ENCODE measurements at places on chromosomes 6 and 20.

DNA sequence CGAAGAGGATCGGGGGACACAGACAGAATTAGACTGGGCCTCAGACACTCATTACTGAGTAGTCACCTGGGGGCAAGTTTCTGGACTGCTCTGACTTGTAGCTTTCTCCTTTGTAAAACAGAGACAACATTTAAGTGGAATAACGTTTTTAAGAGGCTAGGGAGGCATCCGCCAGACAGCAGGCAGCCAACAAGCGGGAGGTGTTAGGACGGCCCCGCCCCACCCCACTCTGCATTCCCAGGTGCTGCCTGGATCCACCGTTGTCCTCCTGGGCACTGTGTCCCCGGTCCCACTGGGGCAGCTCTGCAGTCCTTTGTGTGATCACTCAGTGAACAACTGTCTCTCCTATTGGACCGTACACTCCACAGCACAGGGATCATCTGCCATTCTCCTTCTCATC lies 113.8 kb downstream of the IRF4 start:
- no peak for DNase-seq

DNA sequence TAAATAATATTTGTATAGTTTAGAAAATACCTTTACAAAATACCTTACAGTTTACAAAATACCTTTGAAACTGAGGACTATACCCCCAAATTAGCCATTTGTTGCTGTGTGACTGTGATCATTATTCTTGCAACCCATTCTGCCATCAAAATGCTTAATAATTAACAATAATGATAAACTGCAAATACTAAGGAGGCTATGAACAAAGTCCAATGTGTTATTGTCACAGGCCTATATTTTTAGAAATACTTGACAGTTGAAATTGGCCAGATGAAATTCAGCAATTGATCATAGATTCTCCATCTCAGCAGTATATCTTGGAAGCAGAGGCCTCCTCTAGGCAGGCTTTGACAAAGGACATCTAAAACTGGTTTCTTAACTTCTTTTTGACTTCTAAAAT lies 178.6 kb downstream of the HS3ST5 start:
- DNase-seq = no peak

GRCh38 chr6:14501240-14501639 lies 383.7 kb downstream of the CD83 start:
- DNase-seq = no peak

- no peak for DNase-seq
Measured at GRCh38 chr6:680251-680650, 12.7 kb downstream of the EXOC2 start.

- DNase-seq = no peak
Measured at GRCh38 chr20:19943061-19943521, 74.1 kb upstream of the NAA20 start.

DNA sequence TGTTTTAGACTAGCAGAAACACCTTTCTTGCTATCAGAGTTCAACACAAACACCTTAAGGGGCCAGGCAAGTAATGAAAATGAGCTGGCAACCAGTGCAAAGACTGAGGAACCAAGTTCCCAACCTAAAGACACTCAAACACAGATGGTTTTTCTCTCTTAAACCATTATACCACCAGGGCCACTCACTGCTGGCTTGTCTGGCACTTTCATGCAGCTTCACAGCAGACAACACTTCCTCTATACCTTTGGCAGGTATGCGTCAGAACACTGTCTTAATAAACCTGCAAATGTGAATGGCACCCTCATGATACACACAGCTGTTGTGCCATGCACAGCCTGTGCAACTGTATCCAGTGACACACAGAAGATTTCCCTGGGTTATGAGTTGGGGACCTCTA lies 41.6 kb downstream of the NFATC2 start:
- DNase-seq = no peak

DNA sequence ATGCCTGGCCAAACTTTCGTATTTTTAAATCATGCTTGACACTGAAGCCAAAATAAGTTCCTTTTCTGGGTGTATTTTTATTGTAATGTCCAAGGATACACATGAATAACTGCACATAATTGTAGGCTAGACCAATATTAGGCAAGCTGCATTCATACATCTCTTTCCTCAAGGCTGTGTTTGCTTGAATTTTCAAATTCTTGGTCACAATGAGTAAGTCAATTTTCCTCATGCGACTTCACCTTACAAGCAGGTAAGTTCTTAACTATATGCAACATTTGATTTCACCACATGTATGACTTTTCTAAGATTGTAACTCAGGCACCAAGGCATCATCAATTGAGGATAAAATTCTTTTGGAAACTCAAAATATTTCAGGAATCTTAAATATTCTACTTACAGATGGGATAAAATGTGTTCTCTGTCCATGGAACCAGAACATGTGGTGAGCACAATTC lies 112.4 kb upstream of the ZNF217 start:
- no peak for DNase-seq

- no peak for DNase-seq
Measured at GRCh38 chr6:54085541-54085940, 25.7 kb upstream of the MLIP start.

DNA sequence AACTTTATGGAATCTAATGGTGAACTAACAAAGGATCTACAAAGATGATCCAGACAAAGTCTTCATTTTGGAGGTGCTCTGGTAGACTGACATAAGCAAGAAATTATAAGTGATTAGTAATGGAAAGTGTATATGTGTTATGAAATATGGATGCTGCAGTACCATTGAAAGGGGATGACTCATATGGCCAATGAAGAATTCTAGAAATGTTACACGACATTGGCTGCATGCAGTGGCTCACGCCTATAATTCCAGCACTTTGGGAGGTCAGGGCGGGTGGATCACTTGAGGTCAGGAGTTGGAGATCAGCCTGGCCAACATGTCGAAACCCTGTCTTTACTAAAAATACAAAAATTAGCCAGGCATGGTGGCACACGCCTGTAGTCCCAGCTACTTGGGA lies 23.5 kb downstream of the CFAP206 start:
- no peak for DNase-seq

DNA sequence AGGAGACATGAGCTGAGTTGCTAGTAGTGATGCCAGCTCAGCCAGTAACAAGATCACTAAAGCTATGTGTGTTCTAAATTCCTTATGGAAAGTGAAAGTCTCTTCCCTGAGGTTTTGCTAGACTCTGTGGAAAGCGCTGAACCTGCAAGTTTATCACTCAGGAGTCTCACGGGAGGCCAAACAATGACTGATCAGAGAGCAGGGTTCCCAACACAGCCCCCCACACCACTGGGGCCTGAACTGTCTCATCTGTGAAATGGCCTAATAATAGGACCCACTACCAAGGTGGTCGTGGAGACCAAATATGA lies 19.9 kb downstream of the ACSS1 start:
- no peak for DNase-seq

DNA sequence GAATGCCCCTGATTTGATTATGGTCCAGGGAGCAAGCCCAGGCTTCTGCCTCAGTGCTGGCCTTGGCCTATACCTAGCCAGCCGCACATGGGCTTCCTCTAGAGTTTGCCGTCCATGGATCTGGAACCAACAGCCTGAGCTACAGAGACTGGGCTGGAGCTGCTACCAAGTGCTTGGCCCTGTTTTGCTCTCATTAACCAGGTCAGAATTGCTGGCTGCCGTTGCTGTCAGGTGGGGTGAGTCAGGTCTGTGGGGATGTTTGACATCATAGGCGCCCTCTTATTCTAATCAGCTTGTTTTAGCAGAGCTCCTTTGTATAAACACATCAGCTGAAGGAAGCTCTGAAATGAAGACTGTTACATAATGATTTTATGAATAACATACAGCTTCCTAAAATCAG lies 83.1 kb upstream of the PHACTR2 start:
- no peak for DNase-seq

DNA sequence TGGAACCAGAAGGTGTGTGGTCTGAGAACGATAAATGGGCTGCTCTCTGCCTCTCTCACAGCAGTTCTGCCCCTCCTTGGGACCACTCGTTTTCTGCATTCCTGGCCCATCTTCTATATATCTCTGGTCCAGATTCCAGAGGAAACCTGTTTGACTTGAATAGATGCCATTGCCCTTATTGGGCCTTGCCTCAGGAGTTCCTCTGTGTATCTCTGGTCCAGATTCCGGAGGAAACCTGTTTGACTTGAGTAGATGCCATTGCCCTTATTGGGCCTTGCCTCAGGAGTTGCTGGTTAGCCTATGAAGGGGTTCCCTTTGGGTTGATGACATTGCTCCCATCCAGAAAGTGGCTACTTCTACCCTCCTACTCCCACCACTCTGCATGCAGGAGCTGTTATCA lies 189.4 kb downstream of the SLC16A10 start:
- no peak for DNase-seq

DNA sequence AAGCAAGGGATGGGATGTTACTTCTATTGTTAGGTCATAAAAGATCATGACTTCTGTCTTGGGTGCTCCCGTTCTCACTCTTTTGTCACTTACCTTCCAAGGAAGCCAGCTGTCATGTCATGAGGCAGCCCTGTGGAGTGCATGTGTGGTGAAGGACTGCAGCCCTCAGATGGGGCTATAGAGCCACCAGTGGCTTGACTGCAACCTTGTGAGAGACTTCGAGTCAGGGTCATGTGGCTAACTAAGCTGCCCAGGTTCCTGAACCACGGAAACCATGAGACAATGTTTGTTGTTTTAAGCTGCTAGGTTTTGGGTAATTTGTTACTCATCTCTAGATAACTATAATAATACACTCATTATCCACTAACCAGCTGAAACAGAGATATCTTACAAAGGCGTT lies 477.1 kb downstream of the BTBD3 start:
- no peak for DNase-seq

DNA sequence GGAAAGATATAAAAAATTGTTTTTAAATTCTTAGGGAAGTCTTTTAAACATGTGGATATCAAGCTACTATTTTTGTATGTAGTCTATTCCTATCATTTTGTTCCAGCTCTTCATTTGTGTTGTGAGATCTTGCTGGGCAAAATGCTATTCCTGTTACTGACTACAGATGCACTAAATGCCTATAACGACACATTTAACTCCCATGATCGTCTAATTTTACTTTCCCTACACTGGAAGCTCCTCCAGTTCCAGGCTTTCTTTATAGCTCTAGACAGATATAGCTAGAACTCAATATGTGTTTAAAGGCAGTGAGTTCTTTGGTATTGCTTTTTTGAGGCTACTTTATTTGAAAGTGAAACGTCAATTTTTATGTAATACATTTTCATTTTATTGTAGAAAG lies 971.5 kb upstream of the CITED2 start:
- DNase-seq = no peak

DNA sequence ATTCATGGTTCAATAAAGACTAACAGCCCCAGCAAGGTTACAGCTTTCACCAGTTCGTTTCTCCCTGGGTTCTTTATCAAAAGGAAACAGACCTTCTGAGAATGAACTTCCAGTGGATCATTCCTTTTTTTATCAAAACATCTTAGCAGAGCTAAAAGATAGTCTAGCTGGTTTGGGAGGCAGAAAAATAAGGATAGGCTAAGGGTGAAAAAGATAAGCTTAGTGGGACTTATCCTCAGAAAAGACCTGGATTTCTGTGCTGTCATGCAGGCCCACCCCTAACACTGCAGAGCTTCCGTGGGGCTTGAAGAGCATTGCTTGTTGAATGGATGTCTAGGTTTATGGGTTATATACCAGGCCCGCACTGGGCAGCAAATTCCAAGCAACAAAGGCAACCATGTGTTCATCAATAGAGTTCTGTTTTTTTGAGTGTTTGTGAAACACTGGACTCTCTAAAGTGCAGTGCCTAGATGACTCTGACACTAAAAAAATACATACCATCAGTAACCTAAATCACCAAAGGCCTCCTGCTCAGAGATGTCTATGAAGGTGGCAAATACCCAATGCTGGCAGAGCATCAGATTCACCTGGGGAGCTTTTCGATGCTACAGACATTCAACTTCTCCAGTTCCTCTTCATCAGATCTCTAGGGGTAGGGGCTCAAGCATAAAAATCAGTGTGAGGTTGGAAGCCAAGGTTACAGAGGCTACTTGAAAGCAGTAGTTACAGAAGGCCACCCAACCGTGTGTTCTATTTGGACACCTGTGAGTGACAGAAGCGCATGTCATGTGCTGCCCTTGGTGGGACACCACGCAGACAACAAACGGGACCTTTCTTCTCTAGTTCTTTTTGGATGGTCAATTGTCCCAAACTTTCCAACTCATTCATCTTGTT lies 53.0 kb downstream of the TNFAIP3 start:
- no peak for DNase-seq

- no peak for DNase-seq
Measured at GRCh38 chr6:53866226-53866625, 71.4 kb downstream of the LRRC1 start.

DNA sequence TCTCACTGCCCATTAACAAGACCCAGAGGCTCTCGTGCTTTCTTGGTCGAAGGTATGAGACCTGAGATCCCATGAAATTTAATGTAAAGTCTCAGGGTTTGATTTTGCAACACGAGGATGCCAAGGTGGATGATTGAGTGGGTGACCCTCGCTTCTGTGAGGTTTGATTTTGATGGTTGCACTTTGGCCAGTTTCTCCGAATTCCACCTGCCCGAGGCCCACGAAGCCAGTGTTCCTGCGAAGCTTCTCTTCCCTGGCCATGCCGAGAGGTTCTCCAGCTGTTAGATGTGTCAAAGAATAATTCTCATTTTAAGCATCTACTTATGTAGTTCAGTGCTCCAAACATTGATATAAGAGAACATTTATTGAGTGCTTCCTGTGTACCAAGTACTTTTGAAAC lies at the start of gene KIF25:
KIF25 (plus strand) TSS at position 30 of the 400 bp plus-strand sequence. CDS start 31,915 bp downstream, outside the sequence.
- no peak for DNase-seq

GRCh38 chr20:31848088-31848999 lies 2.9 kb upstream of the FOXS1 start:
- DNase-seq = no peak

- DNase-seq = no peak
Measured at GRCh38 chr6:153032255-153032882, 29.9 kb upstream of the MTRF1L start.

- DNase-seq = no peak
Measured at GRCh38 chr20:37537505-37537904, 9.8 kb upstream of the BLCAP start.

DNA sequence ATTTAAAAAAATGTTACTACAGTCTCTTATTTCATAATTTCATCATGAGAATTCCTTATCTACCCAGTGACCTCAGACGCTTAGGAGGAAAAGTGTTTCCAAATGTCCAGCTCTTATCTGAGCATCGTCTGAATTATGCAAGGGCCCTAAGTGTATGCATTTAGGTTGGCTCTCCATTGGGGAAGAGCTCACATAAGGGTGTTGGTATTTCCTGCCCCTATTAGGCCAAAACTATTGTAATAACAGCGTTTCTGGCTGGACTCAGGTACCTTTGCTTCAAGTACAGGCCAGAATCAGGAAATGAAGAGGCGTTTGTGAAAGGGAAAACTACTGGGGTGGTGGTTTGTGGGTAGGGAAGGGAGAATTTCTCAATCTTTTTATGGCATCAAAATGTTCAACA lies 40.4 kb upstream of the SGK1 start:
- no peak for DNase-seq

DNA sequence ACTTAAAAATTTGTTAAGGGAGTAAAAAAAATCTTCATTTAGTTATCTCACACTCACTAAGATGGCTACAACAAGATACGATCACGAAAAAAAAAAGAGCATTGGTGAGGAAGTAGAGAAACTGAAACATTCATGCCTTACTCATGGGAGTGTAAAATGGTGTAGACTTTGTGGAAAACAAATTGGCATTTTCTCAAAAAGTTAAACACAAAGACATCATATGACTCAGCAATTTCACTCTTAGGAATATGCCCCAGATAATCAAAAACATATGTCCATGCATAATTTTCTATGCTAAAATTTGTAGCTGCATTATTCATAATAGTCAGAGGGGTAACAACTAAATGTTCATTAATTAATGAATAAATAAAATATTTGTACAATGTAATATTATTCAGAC lies 120.9 kb upstream of the IRAK1BP1 start:
- DNase-seq = no peak

- DNase-seq = no peak
Measured at GRCh38 chr6:42281570-42281969, 63.9 kb upstream of the MRPS10 start.
